ENCODE measurements at places on chromosomes 4 and X.

DNA sequence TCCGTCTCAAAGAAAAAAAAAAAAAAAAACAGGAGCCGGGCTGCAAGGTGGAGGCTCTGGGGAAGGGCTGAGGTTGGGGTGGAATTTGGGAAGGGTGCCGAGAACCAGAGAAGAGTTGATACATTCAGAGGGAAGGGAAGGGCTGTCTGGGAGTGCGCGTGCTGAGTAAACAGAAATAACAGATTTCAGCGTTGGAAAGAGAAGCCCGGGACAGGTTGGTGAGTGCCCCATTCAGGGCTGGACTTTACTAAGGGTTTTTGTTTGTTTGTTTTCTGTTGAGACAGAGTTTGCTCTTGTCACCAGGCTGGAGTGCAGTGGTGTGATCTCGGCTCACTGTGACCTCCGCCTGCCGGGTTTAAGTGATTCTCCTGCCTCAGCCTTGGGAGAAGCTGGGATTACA is 1.7 kb upstream of the IL3RA start:
- no peak for DNase-seq

DNA sequence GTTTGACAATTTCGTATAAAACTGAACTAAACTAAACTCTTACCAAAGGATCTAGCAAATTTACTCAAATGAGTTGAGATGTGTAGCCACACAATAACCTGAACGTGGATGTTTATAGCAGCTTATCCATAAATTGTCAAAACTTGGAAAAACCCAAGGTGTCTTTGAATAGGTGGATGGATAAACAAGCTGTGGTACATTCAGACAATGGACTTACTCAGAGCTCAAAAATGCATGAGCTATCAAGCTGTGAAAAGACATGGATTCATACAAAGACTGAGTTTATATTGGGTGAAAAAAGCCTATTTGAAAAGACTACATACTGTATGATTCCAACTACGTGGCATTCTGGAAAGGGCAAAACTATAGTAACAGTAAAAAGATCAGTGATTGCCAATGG is 69.5 kb downstream of the LARP1B start:
- no peak for DNase-seq

- no peak for DNase-seq
These were observed 31.4 kb downstream of the SSX5 start for GRCh38 chrX:48165241-48165640.

GRCh38 chr4:44326741-44327140 is 121.9 kb downstream of the KCTD8 start:
- no peak for DNase-seq

DNA sequence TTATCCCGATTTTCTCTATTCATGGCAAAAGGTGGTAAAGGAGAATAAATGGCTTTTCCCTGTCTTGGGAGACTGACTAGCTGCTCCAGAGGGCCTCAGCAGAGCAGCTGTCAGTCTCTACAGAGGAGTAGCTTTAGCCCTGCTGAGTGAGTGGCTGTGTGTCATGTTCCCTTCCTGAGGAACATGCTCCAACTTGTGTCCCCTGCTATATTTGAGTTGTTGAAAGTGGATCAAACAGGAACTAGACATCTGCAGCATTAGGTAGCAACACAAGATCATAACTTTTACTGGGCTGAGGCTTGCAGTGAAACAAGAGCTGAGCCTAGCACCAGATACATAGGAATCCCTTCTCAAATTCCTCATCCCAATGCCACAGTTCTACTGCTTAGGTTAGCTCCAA is 26.7 kb upstream of the PLAC1 start:
- DNase-seq, result no peak

DNA sequence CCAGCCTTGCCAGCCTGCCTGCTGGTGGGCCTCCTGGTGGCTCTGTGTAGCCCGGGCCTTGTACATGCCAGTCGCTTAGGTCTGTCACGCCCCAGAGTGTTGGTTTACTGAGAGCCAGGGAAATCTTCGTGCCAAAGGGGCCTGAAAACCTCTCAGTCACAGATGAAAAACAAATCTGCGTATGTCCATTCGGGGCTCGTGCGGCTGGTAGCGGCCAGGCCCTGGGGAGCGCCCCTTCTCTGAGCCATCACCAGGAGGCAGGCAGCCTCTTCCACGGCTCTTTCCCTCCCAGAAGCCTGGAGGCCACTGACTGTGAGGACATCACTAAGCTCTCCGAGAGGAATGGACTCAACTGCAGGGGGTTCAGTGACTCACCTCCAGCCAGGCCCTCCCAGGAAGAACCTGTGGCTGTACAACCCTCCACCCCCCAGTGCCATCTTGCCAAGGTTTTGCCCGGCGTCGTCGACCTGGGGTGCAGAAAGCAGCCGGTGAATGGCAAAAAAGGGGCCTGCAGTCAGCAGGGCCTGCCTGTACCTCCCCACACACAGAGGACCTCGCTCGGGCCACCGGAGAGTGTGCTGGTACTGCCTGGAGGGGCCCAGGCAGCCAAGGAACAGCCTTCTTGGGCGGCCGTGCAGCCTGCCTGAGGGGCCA is 162.2 kb downstream of the BCOR start:
- no peak for DNase-seq

- no peak for DNase-seq
These were observed 27.5 kb upstream of the HMGB3 start for GRCh38 chrX:150955590-150955989.

- DNase-seq, result peak; percentile 34
These were observed 146.4 kb downstream of the GPC3 start for GRCh38 chrX:133838761-133839676.

DNA sequence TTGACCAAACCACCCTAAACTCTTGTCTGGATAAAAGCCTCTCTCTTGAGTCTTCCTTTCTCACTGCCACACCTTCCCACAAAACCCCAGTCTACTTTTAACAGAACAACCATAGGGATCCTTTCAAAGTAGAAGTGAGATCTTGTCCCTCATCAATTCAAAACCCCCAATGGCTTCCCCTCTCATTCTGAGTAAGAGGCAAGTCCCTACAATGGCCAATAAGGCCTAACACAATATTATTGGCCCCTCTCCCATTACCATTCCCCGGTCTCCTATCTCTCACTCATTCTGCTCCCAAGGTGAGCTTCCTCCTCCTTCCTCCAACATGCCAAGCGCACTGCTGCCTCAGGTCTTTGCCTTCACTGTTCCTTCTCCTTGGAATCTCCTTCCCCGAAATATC is 57.1 kb downstream of the REELD1 start:
- DNase-seq, result no peak

DNA sequence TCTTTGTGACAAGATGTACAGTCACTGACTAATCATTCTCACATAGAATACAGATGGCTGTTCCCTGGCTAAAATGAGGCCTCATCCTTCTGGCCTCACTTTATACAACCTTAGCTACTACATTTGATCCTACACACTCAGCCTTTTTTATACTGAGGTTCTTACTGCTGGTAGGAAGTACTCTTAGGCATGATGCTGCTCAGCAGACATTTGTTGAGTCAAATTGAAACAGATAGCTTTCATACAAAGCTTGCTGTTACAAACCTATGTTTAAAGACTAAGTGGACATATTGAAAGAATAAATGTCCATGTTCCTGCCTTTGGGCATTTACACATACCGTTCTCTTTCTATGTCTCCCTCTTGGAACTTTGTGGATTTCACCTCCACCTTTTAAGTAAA is 154.9 kb downstream of the NPFFR2 start:
- no peak for DNase-seq

DNA sequence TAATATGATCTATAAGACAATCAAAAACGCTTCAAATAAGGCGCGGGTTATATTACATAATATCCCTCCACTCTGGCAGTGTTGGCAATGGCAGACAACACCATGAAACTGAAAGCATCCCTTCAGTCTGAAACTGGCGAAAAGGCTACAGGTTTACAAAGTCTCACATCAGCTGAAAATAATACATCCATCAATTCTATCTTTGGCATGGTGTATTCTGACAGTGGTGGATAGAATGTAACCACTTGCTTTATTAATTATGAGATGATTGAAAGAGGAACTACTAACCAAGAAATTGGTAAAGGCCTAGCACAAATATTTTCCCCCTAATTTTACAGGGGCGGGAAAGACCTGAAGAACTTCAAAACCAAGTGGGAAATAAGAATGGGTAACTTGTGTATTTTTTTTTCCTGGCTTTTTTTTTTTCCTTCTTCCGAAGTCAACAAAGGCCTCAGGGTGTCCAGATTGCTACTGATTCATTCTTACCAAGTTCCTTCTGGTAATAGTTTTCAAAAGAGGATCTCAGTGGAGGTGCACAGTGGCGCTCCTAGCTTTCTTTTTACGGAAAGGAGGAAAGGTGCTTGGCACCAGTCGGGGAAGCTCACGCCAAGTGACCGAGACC is 728 bp downstream of the UBA6 start:
- DNase-seq, result no peak

GRCh38 chrX:40054793-40055192 is 43.0 kb downstream of the BCOR start:
- no peak for DNase-seq

DNA sequence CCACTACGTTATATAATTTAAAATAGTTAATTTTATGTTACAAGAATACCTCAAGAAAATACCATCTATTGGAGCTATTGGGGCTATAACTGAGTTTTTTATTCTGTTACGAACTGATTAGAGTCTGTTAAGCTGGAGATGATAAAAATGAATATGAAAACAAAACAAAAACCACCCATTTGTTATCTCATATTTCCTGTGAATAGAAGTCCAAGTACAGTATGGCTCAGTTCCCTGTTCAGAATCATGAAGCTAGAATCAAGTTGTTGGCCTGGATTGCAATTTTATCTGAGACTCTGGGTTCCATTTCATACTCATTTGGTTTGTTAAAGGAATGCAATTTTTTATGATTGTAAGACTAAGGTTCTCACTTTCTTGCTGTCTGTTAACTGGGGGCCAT is 319.1 kb upstream of the PCDH18 start:
- DNase-seq, result no peak

DNA sequence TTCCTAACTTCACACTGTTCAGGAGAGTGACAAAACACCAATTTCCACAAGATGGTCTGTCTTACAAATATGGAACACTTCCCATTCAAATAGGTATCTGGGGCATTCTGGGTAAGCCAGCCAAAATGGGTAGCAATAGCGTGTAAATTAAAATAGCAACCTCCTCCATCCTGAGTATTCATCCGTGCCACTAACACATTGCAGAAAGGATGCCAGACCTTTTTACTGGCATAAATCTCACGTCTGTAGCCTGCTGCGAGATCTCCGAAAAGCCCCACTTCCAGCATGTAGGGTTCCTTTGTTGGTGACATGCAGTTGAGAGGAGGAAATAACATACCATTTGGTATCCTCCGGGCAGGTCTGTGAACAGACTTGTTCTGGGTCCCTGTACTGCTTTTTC is 52.7 kb upstream of the RAI2 start:
- DNase-seq, result no peak

DNA sequence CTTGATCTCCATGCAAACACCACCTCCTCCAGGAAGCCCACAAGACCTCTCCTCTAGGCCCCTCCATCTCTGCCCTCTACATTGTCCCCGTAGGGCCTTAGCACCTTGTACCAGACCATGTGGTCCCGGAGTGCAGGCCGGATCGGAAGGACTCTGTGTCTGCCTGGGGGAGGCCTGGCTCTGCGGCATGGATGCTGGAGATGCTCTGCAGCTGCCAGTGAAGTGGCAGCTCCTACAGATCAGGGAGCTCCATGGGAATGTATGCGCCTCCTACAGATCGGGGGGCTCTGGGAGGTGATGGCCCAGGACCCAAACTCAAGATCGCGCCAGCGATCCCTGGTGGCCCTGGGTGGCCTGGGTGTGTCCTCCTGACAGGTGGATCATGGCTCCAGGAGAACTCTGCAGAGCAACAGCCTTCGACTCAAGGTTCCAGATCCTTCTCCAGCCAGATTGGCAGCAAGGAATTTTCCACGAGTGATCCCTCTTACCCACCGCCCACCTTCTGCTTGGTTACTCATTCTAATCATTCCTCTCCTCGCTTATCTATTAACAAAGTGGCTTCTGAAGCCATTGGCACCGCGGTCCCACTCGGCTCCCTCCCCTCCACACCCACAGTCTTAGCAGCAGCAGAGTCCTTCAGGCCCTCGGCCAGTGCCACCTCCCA is 67.3 kb downstream of the ADRA2C start:
- no peak for DNase-seq

DNA sequence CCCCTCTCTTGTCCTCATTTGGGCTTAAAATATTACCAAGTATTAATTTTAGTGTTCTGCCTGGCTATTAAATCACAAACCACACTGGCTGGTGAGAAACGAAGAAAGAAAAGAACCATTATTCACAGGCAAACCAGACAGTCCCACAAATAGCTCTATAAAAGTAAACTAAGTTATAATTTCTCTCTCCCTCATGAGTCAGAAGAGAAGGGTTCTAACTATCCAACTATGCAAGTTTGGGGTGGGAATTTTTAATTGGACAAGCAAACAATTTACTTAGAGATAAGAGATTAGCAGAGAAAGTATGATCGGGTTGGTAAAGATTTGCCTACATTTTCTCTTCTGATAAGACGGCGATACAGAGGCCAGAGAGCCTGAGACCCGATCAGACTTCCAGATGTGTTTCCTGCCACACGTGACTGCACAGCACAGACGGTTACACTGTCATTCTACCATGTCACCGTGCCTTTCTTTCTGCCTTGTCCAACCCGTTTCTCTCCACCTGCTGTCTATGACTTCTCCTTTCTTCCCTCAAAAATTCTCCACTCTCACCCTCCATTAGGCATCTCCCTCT is 52.3 kb downstream of the MEPE start:
- no peak for DNase-seq

- no peak for DNase-seq
These were observed 220.7 kb upstream of the EMCN start for GRCh38 chr4:100738196-100739165.

DNA sequence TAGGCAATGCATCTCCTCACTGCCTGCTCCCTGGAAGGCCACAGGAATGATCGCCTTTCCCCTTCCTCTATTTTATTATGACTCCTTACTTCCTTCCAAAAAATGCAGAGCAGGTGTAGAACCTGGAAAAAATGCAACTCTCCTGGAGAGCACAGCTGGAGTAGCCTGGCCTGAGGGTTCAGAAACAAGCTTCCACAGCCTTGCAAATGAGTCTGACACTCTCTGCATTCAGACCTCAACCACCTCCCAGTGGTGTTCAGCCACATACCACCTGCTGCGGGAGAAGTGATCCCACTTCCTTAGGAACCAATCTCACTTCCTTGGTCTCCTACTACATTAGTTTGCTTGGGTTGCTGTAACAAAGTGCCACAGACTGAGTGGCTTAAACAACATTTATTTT is 368.1 kb upstream of the NOCT start:
- no peak for DNase-seq

DNA sequence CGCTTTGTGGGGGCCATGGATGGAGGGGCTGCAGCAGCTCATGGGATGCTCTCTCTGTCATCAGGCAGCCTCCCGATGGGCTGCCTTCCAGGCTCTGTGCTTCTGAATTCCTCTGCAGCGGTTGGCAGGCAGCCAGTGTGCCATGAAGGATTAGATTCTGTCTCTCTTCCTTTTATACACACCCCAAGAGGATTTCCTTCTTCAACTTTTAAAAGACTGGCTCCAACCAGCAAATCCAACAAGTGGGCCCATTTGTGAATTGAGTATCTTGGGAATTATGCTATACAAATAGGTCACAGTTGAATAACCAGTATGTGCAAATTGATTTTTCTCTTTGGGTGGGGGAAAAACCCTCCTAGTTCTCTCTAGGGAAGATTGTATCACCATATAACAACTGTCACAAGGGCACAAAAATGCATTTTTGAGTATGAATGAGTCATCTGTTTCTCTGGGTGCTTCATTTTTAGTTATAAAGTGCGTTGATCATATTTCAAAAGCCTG is 96.8 kb upstream of the FAT1 start:
- no peak for DNase-seq

Measured in activated CD4-positive, alpha-beta T cell treated with anti-CD3 and anti-CD28 coated beads for 24 hours (primary cell).